ENCODE measurements at places on chromosomes 2 and 18. TPM values are rescaled to one million over a fixed set of nuclear protein-coding genes. Genes with fewer than 3 reads are reported as not detected.

TUBB8B gene
- polyA plus RNA-seq = not detected

DNA sequence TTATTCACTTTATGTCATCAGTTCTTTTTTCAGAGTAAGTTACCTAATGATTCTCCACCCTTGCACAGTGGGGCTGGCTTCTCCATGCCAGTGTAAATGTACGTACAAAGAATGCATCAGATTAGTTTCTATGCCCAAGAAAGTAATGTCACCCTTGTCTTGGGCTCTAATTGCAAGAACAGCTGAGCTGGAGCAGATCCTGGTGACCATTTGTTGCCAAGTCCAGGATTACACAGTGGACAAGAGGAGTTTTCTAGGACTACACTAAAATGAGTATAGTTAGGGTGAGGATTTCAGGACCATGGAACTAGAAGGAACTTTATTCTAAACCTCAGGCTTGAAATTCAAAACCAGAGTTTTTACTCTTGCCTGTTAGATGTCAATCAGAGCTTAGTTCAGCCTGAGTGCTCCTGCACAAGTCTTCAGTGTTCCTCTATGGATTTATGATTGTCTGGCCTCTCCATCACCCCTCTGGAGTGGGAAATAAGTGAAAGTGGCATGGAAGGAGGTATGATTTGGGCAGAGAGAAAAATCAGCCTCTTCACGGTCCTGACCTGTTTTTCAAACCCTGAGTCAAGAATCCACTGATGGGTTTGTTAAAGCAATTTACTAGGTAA, 29.8 kb downstream of the PCBP1 start:
- H3K4me3 ChIP-seq = no peak overlapping the region
- H3K36me3 ChIP-seq = no peaks in the 10 kb centered on the region
- no peak for DNase-seq
- peaks cover 17% of the 10 kb centered on the region for H3K4me1 ChIP-seq
- no peak overlapping the region for H3K27ac ChIP-seq
- no peaks in the 10 kb centered on the region for H3K27me3 ChIP-seq

DNA sequence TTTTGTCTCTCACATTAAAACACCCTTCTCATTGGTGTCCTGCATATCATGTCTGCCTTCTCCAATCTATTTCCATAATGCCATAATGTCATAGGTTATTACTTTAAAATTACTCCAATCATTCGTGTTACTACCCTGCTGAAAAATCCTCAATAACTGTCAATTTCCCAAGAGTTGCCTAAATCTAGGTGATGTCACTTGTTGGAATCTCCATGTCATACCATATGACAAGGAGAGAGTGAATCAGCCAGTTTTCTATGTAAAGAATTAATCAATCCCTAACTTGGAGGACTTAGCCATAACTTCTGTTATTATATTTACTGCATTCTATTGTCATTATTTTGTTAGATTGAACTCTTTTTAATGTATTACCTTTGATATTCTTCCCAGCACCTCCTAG, 62.5 kb downstream of the PHLPP1 start:
- no peaks in the 10 kb centered on the region for H3K27me3 ChIP-seq
- no peaks in the 10 kb centered on the region for H3K36me3 ChIP-seq
- H3K27ac ChIP-seq = no peak overlapping the region
- no peak overlapping the region for H3K4me3 ChIP-seq

DNA sequence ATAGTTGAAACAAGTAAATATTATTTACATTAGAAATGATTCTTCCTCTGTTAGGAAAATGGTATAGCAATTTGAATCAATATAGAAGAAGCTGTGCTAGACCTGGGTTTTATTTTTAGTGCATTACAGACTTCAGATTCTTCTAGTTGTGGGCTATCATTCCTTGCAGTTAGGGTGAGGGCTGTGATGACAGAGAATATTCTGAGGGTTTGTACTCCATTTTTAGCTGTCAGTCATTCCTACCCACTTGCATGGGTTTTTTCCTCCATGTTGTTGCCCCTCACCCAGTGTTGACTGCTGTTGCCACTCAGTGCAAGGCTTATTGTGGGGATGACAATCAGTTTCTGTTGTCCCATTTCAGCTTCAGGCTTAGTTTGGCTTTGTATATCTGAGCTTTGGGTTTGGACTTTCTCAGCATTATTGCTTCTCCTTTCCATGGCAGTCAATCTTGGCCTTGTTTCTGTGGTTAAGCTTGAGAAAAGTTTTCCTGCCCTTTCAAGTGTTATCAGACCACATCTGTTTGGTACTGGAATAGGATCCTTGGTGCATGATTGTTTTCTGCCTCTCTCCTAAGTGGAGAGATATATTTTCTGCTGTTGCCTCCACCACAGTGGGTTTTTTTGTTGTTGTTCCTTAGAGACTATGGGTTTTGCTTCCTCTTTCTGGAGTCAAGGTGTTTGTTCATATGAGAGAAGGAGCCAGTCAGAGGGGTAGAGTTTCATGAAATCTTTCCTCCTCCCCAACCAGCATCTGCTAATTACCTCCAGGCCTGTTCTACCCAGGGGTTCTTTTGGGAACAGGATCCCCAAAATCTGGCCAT, 312.7 kb upstream of the CWC22 start:
- no peaks in the 10 kb centered on the region for H3K27me3 ChIP-seq
- H3K27ac ChIP-seq = no peak overlapping the region

MYL12A gene
- 280 TPM for polyA plus RNA-seq

BABAM2 gene
- polyA plus RNA-seq = 32.0 TPM

LYPD6B gene
- 1.4 TPM for polyA plus RNA-seq

DNA sequence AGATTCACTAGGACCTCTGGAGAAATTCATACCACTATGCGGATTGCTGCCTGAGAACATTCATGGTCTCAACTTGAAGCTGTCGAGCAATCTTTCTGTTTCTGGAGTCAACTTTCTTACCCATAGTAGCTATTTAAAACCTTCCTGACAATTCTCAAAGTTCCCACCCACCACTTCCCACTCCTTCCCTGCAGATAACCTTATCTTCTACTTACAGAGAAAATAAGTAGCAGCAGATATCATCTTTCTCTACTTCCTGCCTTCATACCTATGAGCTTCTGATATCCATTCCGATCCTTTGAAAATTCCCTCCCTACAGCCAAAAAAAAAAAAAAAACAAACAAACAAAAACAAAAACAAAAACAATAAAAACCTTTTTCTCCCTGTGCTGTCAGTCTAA, 81.2 kb upstream of the CYRIA start:
- H3K27me3 ChIP-seq = no peaks in the 10 kb centered on the region
- no peak for DNase-seq
- H3K36me3 ChIP-seq = no peaks in the 10 kb centered on the region
- H3K4me1 ChIP-seq = no peaks in the 10 kb centered on the region

- no peaks in the 10 kb centered on the region for H3K36me3 ChIP-seq
- peak overlapping the region; percentile 93 for H3K27ac ChIP-seq
- peak; percentile 73 for DNase-seq
- H3K4me3 ChIP-seq = no peak overlapping the region
These were observed 20.1 kb downstream of the BCL11A start for GRCh38 chr2:60533101-60534051.

TMEM200C gene
- 0.52 TPM for polyA plus RNA-seq

- no peaks in the 10 kb centered on the region for H3K27me3 ChIP-seq
- H3K4me3 ChIP-seq = no peak overlapping the region
- no peak for DNase-seq
- no peaks in the 10 kb centered on the region for H3K36me3 ChIP-seq
- H3K27ac ChIP-seq = no peak overlapping the region
- H3K4me1 ChIP-seq = peaks cover 19% of the 10 kb centered on the region
These were observed 884 bp downstream of the PROM2 start for GRCh38 chr2:95275151-95275515.

DNA sequence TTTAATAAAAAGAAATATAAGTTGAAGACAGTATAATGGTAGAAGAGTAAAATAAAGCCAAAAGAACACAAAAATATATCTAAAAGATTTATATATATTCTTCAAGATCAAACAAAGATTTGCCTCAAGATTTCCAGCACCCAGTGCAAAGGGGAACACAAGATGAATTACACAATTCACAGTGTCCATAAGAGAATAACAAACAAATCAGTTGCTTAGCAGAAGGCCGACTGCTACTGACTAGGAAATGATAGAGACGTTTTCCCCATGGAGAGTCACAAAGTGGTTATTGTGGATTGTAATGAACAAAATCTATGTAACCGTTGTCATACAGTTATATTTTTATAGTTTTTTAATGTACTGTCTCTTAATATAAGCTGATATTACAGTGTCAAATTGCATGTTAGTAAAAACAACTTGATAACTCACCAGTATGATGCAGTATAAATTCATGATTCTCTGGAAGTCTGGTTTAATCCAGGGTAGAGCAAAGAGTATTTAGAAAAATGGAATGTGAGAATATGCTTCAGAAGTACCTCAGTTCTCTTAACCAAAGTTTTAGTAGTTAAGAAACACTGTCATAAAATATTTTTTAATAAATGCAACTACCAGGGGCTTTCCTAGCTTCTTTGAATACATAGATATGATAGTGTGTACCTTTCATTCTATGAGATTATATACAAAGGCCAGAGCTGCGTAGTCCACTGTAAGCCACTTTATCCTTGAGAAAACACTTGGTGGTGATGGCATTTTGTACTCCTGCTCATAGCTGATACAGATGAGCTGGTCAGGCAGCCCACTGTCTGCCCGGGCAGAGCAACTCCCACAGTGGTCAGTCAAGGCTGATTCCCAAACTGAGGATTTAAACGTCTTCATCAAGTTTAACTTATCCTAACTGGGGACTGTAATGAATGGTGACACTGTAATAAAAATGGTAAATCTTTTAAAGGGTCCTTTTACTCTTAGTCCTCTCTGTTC, 180.5 kb upstream of the DTNA start:
- H3K36me3 ChIP-seq = no peaks in the 10 kb centered on the region
- H3K27me3 ChIP-seq = no peaks in the 10 kb centered on the region
- no peak for DNase-seq
- H3K4me3 ChIP-seq = no peak overlapping the region

DNA sequence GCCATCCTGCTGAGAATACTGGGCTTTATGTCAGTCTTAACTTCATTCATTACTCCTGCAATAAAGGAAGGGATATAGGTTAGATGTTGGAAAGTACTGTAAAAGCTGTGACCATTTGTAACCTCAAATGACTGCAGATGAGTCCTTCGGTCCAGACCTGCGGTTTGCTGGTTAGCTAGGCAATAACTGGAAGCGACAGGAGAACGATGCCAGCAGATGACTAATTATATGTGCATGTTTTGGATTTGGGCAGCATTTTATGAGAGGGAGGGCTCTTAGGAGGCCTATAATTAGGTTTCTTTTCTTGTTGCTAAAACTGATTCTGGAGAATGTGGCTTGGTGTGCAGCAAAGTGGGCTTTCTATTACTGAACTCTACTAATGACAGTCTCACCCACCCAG, 205.6 kb downstream of the TMEM182 start:
- H3K27ac ChIP-seq = no peak overlapping the region
- no peak for DNase-seq
- no peaks in the 10 kb centered on the region for H3K27me3 ChIP-seq
- no peak overlapping the region for H3K4me3 ChIP-seq

TSPYL6 gene
- polyA plus RNA-seq = 0.06 TPM

- H3K27ac ChIP-seq = peak overlapping the region; percentile 54
- peak; percentile 60 for DNase-seq
- H3K4me3 ChIP-seq = peak overlapping the region; percentile 84
- H3K4me1 ChIP-seq = peaks cover 3% of the 10 kb centered on the region
- no peaks in the 10 kb centered on the region for H3K36me3 ChIP-seq
These were observed 748 bp downstream of the FMNL2 start for GRCh38 chr2:152335726-152336118.

CD207 gene
- 1.9 TPM for polyA plus RNA-seq

GRCh38 chr2:98461498-98462049, 16.9 kb downstream of the INPP4A start:
- no peak overlapping the region for H3K4me3 ChIP-seq
- H3K27me3 ChIP-seq = no peaks in the 10 kb centered on the region
- no peak overlapping the region for H3K27ac ChIP-seq

DNA sequence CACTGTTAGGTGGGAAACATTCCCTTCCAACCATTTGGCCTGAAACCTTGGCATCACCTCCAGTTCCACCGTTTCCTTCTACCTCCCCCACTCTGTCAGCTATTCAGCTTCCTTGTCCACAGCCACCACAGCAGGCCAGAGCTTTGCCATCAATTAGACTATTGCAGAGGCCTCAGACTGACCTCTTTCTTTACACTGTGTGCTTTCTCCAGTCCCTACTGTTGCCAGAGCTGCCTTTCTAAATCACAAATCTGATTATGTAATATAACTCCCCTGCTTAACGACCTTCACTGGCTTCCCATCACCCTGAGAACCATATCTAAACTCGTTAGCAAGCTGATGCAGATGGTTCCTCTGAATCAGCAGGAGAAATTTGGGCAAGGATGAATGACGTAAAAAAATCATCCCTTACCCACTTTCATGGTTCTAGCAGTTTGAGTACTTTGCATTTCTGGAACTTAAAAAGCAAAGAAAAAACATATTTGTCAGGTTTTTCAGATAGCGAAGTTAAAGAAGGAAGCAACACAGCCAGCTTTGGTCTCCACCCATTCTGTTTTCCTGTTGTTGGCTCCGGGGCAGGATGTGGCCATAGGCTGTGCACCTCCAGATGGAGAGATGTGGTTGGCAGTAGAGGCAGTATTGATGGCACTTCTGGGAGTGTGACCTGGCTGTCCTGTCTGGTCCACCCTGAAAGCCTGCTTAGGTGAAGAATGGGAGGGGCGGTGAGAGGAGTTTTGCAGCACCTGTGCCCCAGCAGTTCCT, 422.1 kb downstream of the PARD3B start:
- no peaks in the 10 kb centered on the region for H3K4me1 ChIP-seq
- no peaks in the 10 kb centered on the region for H3K27me3 ChIP-seq
- H3K27ac ChIP-seq = no peak overlapping the region

- H3K4me3 ChIP-seq = no peak overlapping the region
- H3K4me1 ChIP-seq = no peaks in the 10 kb centered on the region
- DNase-seq = no peak
These were observed 138.9 kb upstream of the KLHL14 start for GRCh38 chr18:32911660-32912284.

FMNL2 gene
- 35.3 TPM for polyA plus RNA-seq

- H3K4me3 ChIP-seq = no peak overlapping the region
- no peak for DNase-seq
- no peaks in the 10 kb centered on the region for H3K4me1 ChIP-seq
These were observed 124.2 kb downstream of the GALR1 start for GRCh38 chr18:77373730-77374445.

GRCh38 chr2:33411765-33412164, 64.7 kb upstream of the RASGRP3 start:
- H3K27ac ChIP-seq = no peak overlapping the region
- H3K4me3 ChIP-seq = no peak overlapping the region
- DNase-seq = no peak
- H3K27me3 ChIP-seq = no peaks in the 10 kb centered on the region
- H3K4me1 ChIP-seq = no peaks in the 10 kb centered on the region
- no peaks in the 10 kb centered on the region for H3K36me3 ChIP-seq

- H3K4me1 ChIP-seq = no peaks in the 10 kb centered on the region
- DNase-seq = no peak
- H3K27ac ChIP-seq = no peak overlapping the region
These were observed 15.4 kb upstream of the MAL start for GRCh38 chr2:95010126-95010525.

DNA sequence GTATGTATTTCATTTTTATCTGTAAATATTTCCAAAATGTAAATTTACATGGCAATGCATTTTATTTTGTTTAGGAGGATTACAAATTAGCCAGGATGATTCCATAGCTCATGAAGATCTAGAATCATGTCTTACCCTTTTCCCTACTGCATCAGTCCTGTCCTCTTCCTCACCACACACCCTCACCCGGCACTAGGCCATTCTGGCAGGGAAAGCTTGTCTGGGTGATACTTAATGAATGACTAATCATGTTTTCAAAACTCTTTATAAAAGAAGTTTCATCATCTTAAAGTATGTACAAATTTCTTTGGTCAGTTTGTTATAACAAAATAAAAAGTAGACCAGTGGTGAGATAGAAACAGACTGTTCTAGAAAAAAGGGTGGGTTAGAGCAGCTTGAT, 283.3 kb upstream of the VWC2L start:
- no peaks in the 10 kb centered on the region for H3K4me1 ChIP-seq
- DNase-seq = no peak
- H3K27ac ChIP-seq = no peak overlapping the region
- no peak overlapping the region for H3K4me3 ChIP-seq
- no peaks in the 10 kb centered on the region for H3K27me3 ChIP-seq
- no peaks in the 10 kb centered on the region for H3K36me3 ChIP-seq
